ENCODE measurements at places on chromosomes 12 and 14.
A peak's percentile ranks its signal among the peaks of the same experiment; 100 is the strongest.

DNA sequence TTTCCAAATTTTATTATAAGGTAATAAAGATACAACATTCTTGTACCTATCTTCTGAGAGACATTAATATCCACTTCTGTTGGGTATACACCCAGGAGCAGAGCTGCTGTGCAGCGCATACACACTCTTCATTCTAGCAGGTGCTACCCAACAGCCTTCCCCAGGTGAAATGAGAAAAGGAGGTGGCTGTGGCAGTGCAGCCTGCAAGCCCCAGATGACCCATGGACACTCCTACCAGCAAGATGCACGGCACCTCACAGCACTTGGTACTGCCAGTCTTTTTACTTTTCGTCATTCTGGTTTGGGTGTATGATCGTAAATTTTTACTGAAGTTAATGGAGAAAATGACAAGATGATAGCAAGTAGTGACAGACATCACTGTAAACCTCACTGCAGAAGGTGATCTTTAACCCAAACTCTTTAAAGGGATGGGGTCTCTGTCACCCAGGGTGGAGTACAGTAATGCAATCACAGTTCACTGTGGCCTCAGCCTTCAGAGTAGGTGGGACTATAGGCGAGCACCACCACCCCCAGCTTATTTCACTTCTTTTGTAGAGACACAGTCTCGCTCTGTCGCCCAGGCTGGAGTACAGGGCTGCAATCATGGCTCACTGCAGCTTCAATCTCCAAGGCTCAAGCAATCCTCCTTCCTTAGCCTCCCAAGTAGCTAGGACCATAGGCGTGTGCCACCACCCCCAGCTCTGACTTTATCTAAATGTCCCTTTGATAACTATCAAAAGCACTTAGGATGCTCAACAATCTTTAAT, 26.5 kb downstream of the VPS37B start:
- no peak for DNase-seq

DNA sequence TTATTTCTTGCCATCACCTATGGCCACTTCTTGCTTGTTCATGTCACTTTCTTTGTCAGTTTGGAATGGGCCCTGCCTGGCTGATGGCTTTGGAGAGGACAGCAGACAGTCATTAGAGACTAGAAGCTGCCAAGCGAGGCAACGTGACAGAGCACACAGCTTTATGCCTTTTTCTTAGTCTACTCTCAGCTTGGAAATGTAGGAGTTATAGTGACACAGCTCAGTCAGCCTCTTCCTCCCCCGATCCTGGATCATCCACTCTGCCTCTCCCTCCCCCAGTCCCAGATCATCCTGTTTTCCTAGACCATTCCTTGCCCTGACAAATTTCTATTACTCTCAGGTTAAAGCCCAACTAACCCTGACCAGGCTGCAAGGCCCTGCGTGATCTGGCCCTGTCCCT, 26.6 kb downstream of the ETV6 start:
- DNase-seq: no peak

- DNase-seq: no peak
These were observed 18.9 kb upstream of the NUP107 start for GRCh38 chr12:68667896-68668295.

GRCh38 chr12:54711669-54712068, 63.5 kb upstream of the DCD start:
- no peak for DNase-seq

DNA sequence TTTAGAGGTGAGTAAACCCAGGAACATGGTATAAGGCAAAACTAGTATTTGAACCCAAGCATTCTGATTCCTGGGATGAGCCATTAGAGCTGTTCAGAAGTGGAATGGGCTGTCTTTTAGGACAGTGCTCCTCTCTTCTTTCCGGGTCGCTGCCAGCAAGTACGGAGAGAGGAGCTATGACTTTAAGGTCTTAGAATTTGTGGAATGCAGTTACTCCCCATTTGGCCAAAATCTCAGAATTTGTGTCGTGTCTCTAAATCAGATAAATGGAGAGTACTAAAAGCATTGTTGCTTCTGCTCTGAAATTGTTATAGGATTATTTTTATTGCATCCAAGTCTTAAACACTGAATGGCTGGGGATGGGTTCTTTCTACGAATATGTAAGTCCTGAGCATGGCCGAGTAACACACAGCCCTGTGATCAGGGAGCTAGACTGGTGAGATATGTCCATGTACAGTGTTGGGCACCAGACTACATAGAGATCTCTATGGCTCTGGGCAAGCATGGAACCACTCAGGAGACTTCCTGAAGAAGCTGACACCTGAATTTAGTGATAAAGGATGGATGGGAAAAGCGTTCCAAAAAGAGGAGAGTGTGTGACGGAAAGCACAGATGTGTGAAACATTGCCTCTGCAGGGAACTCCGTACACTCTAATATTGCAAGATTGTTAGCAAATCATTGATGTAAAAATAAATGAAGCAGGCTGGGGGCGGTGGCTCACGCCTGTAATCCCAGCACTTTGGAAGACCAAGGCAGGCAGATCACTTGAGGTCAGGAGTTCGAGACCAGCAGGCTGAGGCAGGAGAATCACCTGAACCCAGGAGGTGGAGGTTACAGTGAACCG, 184.7 kb downstream of the SRGAP1 start:
- peak; percentile 54 for DNase-seq

DNA sequence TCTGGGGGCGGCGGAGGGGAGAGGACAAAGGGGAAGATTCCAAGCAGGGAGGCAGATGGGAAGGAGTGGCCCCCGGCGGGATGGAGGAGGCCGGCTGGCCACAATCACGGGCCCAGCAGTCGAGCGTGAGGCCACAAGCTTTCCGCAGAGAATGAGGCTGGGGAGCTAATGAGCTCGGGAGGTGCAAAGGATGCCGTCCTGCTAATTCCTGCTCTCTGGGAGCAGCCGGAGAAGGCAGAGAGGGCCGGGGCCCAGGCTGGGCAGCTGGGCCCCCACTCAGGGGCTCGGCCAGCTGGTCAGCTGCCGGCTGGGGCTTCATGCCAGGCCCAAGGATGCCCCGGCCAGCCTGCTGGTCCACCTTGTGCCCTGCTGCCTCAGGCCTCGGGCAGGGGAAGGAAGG, 98.1 kb upstream of the LHX5 start:
- no peak for DNase-seq

- DNase-seq: no peak
These were observed 111.4 kb downstream of the DICER1 start for GRCh38 chr14:95045836-95046430.

DNA sequence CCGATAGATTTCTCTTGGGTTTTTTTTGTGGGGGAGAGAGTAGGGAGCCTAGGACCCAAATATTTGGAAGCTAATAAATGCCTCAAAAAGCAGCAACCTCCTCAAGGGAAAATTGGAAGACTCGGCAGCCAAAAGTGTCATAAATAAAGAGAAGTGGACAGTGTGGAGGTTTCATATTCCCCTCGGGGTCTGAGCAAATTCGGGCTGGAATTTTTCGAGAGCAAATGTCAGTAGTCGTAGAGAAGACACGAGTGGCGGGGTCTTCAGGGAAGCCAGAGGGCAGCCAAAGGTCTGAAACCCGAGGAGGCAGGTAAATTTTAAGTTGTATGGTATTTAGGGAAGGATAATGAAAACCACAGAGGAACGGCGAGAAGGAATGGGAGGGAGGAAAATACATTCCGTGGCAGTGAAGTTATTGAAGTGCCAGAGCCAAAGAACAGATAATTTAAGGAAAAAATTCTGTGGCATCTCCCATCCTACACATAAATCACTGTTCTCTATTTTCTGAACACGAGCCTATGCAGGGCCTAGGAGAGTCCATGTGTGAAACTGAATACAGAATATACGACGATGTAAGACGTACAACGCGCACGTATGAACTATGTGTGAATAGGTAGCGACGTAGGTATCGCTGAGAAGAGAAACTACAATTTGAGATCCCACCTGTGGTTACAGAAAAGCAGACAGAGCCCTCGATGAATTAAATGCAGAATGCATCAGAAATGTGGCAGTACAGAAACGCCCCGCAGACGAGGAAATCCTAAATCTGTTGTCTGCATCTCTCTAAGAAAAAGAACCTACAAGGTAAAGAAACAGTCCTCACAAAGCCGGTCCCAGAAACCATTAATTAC, 12.9 kb downstream of the BCL11B start:
- no peak for DNase-seq

- DNase-seq: no peak
These were observed 145.1 kb downstream of the ACSS3 start for GRCh38 chr12:81222846-81223592.

DNA sequence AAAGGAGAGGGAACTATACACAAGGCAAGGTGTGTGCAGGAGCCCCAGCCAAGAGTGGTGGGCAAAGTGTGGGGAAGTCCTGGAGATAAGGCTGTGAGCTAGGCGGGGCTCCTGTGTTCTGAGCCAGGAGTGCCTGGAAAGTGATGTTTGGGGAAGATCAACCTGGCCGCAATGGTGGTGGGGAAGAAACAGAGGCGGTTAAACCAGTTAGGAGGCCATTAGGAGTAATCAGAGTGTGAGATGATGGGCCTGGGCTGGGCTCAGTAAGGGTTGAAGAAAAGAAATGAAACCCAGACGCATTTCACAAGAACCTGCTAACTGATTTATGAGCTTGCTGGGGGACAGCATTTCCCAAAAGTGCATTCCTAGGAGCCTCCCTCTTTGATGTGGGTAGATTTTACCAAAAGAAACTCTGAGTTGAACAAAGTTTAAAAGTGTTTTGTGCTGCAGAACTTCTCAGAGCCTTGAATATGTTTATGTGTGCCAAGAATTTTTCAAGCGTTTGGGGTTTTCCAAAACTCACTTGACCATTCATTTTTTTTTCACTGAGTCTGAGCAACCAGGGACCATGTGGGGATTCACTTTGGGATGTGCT, 34.2 kb upstream of the LRP1-AS start:
- DNase-seq: no peak

- no peak for DNase-seq
These were observed 131.9 kb upstream of the SFSWAP start for GRCh38 chr12:131578828-131579470.

DNA sequence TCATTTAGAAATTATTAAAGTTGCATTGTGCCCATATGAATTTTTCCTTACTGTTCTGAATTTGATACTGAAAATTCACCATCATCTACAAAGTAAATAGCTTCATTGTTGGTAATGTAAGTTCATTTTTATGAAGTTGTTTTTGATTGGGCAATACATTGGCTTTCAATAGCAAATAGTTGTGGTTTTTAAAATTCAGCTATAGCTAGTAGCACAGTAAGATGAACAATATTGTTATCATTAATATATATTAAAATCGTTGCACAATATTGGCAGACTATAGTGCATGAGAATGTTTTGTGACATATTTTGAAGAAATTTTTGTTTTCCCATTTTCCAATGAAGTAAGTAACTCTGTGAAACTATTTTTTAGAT, 575.0 kb downstream of the PRKD1 start:
- DNase-seq: peak; percentile 55

GRCh38 chr12:81143057-81143456, 65.2 kb downstream of the ACSS3 start:
- DNase-seq: no peak

DNA sequence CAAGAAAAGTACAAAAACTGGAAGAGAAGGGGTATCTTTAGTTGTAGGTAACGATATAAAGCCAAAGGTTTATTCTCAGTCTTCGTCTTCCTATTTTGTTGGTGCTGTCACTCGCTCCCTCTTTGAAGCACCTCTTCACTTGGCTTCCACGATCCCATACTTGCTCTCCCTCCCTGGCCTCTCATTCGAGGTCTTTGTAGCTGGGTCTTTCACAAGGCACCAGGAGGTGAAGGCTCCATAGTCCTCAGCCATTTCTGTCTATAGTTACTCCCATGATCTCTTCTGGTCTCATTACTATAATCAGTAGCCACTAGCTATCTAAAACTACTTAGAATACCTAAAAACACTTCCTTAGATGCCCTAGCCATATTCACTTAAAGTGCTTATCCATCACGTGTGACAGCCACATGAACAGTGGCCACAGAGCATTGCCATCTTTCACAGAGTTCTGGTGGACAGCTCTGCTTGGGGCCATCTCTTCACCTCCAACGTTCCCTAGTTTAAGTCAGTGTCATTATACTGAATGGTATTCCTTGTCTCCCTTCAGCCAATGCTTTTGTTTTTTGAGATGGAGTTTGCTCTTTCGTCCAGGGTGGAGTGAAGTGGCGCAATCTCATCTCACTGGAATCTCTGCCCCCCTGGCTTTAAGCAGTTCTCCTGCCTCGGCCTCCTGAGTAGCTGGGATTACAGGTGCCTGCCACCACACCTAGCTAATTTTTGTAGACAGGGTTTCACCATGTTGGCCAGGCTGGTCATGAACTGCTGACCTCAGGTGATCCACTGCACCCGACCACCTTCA, 57.1 kb downstream of the ATP2A2 start:
- DNase-seq: no peak

- no peak for DNase-seq
These were observed 14.7 kb downstream of the TPCN1 start for GRCh38 chr12:113235976-113236375.

- DNase-seq: no peak
These were observed 32.1 kb upstream of the PPP2R5C start for GRCh38 chr14:101729382-101729781.

DNA sequence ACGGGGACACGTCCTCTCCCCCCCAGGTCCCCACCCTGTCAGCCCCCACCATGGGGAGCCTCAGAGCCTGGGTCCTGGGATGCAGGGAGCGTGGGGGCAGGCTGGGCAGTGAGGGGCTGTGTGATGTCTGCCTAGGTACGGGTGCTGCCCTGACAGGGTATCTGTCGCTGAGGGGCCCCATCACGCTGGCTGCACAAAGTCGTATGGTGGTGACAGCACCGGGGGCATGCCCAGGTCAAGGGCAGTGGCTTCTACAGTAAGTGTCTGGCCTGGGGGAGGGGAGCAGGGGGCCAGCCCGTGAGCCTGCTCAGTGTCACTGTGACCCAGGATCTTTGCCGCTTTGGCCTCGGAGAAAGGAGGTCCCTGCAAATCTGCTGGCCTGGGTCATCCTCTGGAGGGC, 23.3 kb downstream of the PAPLN start:
- DNase-seq: no peak

DNA sequence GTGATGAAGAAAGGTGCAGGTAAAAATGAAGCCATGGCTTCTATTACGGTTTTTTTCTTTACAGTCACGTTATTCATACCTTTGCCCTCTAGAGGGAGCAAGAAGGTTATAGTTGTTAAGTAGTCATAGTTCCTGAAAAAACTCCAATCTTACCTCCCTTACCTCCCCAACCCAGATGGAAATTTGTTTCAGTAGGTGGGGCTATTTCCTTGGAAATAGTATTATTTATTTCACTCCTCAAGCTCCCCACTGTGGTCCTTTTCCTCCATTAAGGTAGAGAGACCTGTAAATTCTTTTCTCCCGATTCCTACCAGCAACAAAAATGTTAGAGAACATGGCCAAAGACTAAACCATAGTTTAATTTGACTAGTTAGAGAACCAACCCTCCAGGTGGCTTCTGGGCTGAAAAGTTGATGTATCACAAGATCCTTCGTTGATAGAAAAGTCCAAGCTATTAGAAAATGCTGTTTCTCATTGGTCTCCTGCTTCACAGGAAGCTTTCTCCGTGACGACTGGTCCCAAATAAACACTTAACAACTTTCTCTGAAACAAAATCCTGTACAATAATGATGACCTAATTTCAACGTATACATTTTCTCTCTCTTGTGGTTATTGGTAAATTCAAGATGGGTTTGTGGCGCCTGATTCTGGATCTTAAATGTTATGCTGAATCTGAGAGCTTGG, 43.5 kb downstream of the TMX1 start:
- DNase-seq: peak; percentile 89

GRCh38 chr12:98319716-98320425, 195.5 kb upstream of the TMPO start:
- peak; percentile 13 for DNase-seq

- no peak for DNase-seq
These were observed 543.4 kb upstream of the MGAT4C start for GRCh38 chr12:86799616-86800015.

All from iris pigment epithelial cell (primary cell).